AG10803 (cell line): ENCODE measurements at places on chromosomes 16 and 17.

GRCh38 chr16:68244481-68244902 is 681 bp upstream of the PLA2G15 start:
- DNase-seq = no peak

- no peak for DNase-seq
Observed at GRCh38 chr16:89434490-89434889, 55.9 kb downstream of the ANKRD11 start.

GRCh38 chr17:48497103-48497502 is 33.7 kb downstream of the HOXB1 start:
- DNase-seq = peak; percentile 68

DNA sequence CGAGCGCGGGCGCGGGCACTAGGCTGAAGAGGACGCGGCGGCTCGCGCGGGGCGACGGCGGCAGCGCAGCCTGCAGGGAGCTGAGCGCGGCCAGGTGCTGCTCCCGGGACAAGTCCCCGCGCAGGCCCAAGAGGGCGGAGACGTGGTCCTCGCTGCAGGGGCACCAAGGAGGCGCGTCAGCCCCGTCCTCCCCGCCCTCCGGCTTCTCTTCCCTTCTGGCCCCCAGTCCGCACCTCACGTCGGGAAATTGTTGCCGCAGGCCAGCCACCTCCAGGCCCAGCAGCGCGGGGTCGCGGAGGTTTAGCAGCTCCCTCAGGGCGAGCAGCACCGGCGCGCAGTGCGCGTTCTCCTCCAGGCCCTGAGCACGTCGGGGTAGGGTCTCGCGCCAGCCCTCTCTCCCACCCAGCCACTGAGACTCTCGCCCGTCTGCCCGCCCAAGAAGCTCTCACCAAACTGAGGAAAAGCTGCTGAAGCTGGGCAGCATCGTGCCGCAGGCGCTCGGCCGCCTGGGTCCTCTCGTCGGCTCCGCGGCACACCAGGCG is 761 bp upstream of the MATCAP1 start:
- DNase-seq = no peak
